ENCODE measurements at places on chromosomes 2 and 18.

GRCh38 chr2:96907115-96908041 is 37.5 kb upstream of the SEMA4C start:
- no peak for DNase-seq

- no peak for DNase-seq
These were observed 352.8 kb downstream of the LRRTM4 start for GRCh38 chr2:77169426-77169825.

DNA sequence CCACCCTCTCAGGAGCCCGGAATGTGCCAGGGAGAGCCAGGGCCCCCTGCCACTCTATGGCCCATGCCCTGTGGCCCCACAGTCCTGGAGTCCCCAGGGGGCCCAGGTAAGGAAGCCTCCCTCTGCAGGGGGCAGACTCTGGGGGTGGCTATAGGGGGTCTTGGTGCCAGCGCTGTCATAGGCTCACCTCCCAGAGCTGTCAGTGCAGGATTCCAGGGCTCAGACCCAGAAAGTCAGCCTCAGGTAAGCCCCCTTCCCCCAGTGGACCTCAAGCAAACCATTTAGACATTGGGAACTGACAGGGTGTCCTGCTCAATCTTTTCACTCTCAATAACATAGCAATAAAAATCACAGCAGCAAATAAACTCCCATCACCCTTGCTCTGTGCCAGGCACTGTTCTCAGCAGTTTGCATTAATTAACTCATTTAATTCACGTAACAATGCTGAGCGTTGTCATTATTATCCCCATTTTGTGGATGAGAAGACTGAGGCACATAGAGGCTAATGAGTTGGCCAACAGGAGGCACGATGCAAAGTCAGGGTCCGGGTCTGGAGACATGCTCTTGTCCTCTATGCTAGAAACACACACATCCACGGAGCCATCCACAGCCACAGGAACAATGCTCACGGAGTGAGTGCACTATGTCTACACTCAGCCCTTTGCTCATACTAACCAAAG is 79.6 kb downstream of the TNS1 start:
- DNase-seq: no peak

DNA sequence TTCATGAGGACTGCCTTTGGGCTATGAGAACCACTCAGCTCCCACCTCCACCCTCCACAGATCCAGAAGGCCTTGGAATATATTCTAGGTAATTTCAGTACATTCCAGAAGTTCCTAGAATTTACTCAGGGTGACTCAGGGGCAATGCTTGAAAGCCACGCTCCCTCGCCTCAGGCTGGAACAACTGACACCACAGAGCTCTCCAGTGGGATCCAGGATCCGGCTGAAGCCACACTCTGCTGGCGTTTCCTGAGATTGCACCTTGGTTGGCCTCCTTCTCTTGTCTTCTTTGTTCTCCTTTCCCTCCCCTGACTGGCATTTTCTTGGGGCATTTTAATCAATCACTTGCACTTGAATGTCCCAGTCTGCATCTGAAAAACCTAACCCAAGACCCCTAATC is 92.6 kb upstream of the KCNE4 start:
- DNase-seq: no peak

GRCh38 chr18:58754544-58755068 is 83.3 kb downstream of the MALT1 start:
- DNase-seq: no peak

DNA sequence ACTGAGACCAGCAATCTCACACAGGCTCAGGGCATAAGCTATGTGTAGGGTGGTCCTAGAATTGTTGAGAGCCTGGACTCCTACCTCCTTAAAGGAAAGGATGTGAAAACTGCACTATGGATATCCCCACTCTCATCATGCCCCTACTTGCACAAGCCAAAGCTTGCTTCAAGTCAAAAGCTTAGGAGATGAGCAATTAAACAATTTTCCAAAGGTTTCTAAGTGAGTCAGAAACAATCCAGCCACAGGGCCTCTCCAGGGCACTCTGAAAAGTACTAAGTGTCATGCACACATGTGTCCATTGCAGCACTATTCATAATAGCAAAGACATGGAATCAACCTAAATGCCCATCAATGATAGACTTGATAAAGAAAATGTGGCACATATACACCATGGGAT is 215.4 kb downstream of the AFF3 start:
- no peak for DNase-seq

DNA sequence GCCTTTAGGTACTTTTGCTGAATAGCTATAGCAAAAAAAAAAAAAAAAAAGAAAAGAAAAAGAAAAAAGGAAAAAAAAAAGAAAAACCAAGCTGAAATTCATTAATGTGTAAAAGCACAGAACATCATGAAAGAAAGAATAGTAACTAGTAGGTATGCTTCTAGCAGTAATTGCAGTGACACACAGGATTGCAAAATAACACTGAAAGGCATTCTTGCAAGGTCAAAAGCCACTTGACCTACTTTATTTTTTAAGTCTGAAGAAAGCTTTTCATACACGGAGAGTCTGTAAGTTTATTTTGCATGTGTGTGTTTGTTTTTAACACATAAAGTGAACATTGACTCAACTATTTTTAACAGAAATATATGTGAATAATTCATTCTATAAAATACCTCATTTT is 54.4 kb downstream of the DOK6 start:
- DNase-seq: no peak

- DNase-seq: no peak
These were observed 84.0 kb downstream of the MSH2 start for GRCh38 chr2:47486841-47487497.

DNA sequence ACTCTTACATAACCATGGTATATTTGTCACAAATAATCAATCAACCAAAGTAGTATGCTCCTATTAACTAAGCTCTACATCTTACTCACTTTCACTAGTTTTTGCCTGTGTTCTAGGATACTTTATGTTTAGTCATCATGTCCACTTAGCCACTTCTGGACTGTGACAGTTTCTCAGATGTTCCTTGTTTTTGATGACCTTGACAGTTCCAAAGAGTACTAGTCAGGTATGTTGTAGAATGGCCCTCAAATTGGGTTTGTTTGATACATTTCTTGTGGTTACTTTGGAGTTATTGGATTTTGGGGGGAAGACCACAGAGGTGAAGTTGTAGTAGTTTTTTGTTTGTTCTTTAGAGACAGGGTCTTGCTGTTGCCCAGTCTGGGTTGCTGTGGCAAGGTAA is 35.5 kb downstream of the BUB1 start:
- no peak for DNase-seq

DNA sequence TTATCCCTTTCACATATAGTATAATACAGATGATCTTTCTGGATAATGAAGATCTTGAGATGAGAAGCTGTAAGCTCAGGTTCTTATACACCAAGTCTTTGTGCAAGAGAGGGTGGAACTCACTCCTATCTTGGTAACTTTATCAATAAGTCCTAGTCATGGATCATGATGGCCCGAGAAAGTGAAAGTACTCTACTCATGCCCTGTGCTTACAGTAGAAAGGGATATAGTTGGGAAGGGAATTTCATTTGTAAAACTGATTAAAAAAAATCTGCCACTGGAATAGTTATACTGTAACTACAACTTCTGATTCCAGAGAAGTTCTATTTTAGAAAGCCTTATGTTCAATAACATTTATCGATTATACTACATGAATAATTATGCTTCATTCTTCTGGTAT is 51.8 kb downstream of the MYO3B start:
- no peak for DNase-seq

DNA sequence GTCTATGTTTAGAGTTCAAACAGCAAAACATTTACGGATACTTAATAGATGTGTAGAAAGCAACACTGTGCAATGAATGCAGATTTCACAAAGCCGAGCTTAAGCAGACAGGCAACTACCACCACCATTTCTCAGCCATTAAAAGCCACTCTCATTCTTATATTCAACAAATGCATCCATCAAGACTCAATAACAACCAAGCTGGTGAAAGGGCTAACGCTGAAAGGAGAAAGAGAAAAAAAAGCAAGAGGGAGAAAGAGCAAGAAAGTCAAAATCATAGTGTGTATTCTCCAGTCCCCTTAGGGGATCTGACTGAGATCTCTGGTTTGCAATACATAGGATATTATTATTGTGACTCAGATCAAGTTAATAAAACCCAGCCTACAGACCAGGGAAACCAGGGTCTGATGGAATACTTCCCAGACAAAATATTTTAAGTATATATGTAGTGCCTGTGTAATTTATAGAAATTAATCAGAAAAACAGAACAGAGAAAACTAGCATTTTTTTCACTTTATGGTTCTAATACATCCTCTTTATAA is 14.1 kb downstream of the SATB2 start:
- no peak for DNase-seq

DNA sequence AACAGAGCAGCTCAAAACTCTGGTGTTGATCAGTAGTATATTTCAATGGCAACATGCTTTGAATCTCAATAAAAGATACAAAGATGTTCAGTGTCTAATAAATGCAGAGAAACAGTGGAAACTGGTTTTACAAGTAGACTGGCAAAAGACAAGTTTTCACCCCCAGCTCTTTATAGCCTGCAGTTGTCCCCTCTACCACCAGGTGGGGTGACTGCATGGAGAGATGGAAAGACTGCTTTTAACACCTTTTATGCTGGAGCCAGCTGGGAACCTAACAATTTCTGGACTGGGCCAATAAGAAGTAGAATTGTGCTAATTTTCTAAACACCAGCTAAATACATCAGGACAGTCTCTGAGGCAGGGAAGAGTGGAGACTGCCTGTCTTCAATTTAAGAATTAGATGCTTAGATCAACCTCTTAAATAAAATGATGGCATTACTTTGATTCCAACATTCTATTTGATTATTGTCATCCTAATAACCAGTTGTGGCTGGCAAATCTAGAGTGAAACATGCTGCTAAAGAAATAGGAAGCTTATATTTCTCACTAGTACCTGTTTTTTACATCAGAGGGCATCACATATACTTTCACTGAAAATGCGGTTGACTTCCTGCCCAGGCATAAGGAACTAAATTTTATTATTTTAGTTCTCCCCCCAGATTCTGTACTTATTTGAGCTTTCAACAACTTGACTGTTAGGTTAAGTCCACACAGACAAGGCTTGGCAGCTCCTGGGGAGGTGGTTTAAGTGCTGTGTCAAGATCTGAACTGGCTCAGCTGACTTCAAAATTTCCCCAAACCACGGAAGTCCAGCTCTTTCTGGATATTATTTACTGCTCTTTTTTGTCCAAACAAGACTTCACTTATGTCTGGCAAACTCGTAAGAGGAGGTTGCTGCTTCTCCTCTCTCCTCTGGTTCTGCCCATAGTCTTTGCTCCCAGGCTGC is 140.5 kb downstream of the TPGS2 start:
- peak; percentile 13 for DNase-seq

DNA sequence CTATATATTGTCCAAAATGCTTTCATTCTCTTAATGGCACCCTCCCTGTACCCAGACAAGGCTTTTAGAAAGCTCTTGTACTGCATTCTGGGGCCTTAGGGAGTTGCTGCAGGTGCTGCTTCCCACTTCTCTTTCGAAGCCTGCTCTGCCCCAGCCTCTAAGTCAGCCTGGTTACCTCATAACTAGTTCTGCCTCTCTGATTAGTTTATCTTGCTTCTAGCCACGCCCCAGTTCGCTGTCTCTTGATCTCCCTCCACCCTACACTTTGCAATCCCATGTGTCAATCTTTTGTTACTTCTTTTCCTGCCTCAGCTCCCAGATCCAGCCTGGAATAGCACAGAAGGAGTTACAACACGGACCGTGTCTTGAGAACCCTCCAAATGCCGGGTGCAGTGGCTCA is 13.8 kb upstream of the NCOA1 start:
- no peak for DNase-seq

- DNase-seq: no peak
These were observed 43.7 kb upstream of the APCDD1 start for GRCh38 chr18:10410472-10411308.

DNA sequence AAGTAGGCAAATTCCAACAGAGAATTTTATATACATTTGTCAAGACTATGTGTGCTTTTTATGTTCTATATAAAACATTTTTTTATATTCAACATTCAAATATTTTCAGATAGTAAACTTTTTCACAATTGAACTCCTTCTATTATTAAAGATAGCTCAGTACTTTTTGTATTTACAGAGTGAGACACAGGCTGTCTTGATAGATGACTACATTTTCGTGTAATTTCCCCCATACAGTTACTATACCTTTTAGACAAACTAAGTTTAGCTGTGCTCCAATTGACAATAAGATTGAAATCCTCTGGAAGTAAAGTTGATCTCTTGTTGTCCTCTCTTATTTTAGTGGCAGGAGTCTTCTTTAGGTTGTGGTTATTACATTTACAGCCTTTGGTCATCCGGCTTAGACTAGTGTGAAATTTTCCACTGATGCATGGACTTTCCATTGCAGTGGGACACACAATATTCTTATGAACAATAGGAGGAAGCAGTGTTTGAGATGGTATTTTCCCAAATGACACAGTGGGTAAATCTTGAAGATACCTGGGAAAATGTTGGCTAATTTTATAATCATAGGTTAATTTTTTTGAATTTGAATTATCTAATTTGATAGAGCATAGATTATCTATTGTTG is 21.0 kb downstream of the ZSWIM2 start:
- no peak for DNase-seq

- DNase-seq: no peak
These were observed 73.4 kb downstream of the SOCS6 start for GRCh38 chr18:70362258-70362657.

GRCh38 chr2:126627643-126628042 is 28.3 kb upstream of the GYPC start:
- no peak for DNase-seq

DNA sequence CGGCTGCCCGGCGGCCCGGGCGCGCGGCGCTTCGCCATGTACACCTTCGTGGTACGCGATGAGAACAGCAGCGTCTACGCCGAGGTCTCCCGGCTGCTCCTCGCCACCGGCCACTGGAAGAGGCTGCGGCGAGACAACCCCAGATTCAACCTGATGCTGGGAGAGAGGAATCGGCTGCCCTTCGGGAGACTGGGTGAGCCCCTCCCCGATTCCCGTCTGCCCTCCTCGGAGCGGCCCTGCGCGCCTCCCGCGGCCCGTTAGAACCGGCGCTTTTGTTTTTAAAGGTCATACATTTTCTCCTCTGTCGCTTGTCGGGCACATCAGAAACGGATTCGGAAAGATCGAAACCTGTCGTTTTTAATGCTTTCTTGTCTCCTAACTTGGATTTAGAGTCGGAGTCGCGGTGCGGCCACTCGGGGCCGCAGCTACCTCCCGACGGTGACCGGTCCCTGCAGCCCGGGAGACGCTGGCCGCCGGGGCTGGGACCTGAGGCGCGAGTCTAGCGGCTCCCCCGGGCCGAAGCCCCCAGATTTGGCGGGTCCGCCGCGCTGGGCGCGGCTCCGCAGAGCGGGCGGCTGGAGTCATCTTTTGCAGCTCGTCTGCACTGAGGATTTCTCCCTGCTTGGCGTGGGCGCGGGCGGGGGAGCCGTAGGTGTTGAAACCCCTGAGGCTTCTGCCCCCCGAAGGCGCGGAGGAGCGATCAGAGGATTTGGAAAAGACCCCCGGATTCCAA is 519 bp downstream of the TTL start:
- DNase-seq: peak; percentile 19

DNA sequence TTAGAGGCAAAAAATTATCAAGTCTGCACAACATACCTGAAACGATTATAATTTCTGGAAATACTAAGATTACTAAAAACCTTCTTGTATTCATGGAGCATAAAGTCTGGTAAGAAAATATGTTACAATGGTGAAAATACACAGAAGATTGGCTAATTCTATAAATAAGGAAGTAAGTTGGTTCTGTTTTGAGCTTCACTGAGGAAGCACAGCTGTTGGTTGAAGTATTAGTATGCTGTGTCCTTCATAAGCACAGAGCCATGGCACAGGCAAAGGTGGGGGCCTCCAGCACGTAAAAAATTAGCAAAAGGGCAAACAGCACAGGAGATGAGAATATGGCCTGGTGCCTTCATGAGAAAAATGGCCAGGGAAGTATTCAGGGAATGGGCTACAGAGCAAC is 40.4 kb upstream of the ANKRD62 start:
- no peak for DNase-seq
